SK-N-DZ (cell line): ENCODE measurements at places on chromosomes 4 and X.

DNA sequence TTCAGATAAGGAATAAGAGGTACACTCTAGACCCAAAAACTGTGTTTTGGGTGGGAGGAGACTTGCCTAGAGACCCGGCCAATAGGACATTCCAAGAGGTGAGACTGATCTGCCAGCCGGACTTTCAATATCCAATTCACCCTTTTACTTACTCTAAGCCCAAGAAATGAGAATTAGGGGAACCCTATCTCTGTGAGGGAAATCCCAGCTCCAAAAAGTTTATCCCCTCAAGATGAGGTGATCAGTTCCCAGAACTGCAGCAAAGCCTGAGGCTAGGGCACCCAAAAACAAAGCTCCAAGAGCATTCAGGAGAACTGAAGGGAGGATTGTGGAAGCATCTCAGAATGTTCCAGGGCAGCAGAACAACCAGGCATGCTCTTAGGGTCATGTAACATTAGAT is 251.7 kb downstream of the PTTG2 start:
- no peak for DNase-seq

DNA sequence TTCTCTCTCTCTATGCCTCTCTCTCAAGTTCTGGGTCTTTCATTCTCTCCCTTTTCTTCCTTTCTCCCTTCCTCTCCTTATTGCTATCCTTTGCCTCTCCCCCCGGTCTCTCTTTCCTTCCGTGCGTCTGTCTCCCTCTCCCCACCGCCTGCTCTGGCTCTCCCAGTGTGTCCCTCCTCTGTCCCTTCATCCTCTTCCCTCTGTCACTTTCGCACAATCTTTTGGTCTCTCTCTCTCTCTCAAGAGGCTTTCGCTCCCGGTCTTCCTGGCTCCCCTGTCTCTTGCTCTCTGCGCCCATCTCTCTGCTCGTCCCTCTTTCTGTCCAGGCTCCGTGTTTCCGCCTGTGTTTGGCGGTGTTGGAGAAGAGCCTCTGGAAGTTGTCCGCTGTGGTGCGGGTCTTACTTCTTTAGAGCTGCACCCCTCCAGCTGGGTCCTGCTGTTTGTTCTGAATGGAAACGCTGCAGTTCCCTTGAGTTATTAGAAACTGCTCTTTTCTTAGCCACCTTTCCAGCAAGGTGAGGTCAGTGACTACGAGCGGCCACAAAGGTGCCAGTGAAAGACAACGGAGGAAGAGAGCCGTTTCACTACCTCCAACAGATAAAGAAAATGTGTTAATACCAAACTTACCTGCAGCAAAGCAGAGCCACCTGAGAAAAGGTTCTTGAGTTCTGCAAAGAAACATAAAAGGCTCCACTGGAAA is 1.1 kb downstream of the BMPR1B start:
- peak; percentile 40 for DNase-seq

DNA sequence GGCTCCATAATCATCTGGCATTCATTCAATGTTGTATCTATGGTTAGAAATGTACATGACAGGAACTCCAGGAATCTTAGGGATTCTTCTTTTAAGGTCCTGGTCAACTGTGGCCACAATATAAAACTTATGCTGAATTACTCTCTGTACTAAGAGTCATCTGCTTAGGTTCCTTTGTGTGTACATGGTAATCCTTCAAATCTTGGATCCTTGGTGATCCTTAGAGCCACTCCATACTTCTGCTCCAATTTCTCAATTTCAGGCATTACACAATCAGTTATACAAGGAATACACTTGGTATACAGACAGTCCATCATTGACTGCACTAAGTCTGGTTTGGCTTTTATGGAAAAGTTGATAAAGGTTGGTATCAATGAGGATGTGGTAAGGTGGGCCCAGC is 5.8 kb downstream of the SRD5A3 start:
- no peak for DNase-seq

- DNase-seq = no peak
These were observed 60.5 kb upstream of the SLC25A4 start for GRCh38 chr4:185082561-185082960.

DNA sequence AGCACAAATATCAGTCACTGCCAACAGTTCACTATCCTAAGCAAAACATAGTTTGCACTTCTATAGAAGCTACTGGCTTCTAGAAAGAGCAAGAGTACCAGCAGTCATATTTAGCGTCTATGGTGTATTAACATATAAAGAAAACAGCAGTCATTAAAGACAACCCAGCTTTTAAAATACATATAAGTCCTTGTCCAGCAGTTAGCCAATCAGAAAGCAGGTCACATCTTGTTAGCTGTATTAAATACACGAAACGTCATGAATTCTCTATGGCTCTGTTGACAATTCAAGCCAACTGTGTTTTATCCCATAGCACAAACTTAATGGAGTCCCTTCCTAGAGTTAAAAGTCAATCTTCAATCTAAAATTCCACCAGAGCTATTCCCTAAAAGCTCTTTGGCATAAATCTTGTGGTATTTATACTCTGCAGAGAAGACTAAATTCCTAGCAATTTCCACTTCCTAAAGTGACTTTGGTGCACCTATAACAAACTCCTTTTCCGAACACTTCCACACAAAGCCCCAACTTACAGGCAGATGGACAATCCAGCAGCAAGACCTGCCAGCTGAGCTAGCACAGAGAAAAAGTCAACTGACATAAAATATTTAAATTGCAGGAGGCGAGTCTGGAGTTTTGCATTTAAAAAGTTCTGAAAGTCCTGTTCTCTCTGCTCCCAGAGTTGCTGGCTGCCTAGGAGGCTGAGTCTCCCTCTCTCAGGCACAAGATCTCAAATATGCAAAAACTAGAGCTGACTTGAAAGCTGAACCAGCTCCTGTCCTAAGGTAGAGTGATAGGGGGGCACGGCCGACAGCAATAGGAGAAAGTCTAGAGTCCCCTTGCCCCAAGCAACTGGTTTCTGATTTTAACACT is 1.3 kb downstream of the LDB2 start:
- DNase-seq = no peak

GRCh38 chrX:48761674-48762471 is at the start of gene GLOD5:
Gene GLOD5 (plus strand): TSS chrX:48761747. CDS start chrX:48761791, 44 bp downstream.
- DNase-seq = no peak

DNA sequence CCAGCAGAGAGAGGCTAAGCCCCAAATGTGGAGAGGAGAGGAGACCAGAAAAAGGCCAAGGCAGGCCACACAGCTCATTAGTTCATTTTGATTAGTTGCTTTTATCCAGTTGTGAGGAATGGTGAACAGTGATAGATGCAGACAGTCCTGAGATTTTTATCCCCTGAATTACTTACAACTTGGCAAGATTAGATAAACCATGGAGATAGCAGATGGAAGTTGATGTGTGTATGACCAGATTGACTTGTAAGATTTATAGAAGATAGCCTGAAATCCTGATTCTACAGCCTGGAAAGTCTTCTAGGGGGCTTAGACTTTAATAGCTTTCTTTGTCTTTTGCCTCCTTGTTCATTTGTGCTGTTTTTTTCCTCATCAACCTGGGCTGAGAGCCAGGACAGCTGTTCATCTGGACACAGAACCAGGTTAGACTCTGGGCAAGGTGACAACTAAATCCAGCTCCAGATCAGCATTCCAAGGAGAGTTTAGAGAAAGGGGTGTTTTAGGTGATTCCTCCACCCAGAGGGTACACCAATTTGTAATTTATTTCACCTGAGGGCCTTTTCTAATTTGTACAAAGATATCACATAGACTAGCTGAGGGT is 215.5 kb downstream of the SPATA18 start:
- DNase-seq = no peak

DNA sequence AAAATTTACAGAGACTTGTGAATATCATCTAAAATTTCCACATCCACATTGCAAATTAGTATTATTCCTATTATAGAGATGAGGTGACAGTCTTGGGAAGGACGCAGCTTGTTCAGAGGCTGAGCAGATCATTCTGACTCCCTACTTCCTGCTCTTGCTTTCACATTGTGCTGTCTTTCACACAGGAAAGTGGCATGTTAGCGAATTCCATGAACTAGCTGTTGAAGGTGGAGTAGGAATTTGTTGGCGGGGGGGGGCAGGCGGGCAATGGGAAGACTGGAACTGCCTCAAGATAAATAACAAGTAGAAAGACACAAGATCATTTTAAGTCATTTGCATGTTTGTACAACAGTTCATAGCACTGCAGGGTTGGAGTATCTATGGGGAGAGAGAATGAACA is 2.3 kb downstream of the PF4V1 start:
- DNase-seq = no peak

DNA sequence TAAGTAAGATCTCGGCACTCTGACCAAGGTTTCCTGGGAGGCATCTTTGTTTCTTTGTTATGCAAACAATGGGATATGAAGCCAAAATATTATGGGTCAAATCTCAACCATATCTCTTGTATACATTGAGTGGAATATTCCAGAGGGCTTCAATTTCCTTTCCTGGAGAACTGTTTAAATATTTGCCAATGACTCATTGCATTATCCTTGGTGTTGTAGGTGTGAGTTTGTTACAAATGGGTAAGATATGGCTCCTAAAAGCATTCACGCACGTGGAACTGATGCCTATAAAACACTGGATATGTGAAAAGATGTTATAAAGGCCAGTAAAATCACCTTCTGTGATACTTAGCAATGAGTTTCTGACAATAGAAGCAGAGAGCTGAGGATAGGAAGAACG is 150.5 kb upstream of the WDR1 start:
- DNase-seq = no peak

- DNase-seq = no peak
These were observed 141.1 kb downstream of the NPNT start for GRCh38 chr4:106036334-106036733.

DNA sequence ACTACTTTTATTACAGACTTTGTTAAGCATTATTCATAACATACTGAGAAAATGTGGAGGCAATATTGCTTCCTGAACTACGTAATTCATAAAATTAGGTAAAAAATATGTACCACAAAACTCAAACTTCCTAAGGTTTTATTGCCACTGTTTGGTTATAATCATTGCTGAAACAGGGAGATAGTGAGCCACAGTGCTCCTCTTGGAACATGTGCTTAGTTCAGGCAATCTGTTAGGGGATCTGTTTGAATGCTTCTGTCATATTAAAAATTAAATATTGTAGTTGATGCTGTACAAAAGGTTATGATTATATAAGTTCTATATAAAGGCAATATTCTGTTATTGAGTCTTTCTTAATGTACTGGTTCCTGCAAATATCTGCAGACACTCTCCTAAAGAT is 480.7 kb downstream of the GRXCR1 start:
- DNase-seq = no peak

DNA sequence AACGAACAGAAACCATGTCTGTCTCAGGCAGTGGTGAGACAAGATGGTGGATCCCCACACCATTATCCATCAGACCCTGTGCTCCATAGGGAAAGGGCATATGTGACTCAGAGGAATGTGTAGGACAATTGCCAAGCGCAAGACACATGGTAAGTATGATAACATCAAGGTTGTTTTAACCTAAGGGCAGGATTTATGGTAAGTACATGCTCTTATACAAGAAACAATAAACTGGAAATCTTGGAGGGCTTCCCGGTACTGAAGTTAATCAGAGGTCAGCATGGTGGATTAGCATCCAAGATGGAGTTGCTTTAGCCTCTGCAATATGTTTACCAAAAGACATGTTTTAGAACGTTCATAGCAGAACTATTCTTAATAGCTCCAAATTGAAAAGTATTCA is 355.0 kb downstream of the PPP1R2C start:
- no peak for DNase-seq
